Panc1 (cell line): ENCODE measurements at places on chromosomes 2 and 18.

DNA sequence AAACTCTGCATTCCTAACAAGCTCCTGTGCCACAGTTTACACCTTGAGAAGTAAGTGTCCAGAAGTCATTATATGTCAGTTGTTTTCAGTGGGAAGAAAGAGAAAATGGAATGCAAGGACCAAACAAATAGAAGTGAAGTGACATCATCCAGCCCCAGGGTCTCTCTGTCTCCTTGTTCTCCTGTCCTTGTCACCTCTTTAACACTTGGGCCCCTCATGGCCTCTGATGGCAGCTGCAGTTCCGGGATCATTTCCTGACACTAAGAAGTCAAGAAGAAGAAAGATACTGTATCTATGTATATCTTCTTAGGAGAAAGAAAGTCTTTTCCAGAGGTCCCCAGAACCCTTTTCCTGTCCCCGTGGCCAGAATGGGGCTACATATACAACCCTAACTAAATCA, 2.8 kb upstream of the CFAP221 start:
- no peak for DNase-seq

DNA sequence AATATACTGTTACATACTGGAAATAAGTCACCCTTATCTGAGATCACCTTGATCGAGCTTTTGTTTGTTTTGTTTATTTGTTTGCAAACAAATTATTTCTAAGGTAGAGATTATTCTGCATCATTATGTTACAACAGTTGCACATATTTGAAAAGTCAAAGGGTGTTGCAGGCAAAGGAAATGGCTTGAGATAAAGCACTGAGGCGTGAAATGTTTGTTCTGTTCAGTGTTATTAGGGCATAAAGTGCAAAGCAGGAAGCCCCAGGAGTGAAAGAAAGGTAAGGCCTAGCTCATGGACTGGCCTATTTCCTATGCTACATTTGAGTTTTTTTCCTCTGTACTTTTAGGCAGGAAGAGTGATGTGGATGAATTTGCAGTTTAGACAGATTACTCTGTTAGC, 1815.6 kb upstream of the LRRTM1 start:
- DNase-seq: no peak

GRCh38 chr18:37457341-37457740, 108.3 kb downstream of the CELF4 start:
- no peak for DNase-seq

GRCh38 chr2:242027676-242028450, 158.3 kb downstream of the RTP5 start:
- no peak for DNase-seq

DNA sequence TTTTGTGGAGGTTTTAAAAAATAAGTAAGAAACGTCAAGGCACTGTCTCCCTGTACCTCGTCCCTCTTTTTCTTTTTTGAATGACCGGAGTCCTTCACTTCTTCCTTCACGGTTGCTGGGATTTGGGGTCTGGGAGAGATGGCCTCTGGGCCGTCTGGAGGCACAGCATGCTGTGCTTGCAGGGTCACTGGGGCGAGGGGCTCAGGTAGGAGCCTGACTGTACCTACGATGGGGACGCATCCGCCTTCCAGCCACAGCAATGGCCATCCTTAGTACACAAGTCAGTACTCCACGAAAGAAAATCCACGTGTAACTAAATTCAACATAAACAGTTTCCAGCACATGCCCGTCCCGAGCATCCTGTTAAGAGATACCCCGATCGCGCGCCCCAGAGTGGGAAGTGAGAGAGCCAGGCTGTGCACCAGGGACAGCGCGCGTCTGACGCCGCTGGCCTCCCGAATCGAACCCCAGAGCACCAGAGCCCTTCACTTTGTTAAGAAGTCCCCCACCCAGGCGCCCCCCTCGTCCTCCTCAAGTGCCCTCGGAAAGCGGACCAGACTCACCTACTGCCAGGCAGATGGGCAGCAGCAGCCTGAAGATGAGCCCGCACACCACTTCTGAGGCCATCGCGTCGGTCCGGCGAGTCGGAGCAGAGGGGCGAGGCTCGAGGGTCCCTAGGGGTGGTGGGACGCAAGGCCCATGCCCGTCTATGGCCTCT, 1.2 kb downstream of the PIEZO2 start:
- no peak for DNase-seq

DNA sequence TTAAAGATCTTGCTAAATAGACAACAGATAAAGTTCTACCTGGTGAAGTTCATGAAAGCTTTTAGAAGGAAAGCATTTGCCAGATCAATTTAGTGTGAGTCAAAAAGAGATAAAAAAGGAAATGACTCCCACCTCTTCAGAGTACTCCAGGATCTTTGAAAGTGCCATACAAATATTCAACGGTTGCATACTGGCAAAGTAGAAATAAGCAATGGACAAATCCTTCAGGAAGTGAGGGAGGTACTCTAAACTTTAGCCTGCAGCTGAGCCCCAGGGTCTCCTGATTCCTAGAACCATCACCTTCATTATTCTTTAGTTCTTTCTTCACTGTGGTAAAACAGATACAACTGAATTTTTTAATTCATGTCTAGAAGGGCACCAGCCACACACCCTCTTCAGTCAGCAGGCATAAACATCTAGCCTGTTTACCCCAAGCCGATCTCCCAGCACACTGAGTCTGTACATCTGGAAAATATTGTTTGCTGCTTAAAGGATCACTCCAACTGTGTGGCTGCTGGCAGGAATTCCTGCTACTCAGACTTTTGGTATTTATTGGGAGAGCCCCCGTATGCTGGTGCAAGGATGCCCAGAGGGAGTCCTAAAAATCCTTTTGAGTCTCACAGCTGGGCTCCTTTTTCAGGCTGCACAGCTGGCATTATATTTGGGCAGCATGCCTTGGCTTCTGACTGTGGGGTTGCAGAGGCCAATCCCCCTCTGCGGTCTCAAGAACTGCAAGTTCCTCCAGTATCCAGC, 72.3 kb upstream of the SESTD1 start:
- DNase-seq: no peak

- DNase-seq: no peak
Measured at GRCh38 chr2:36485521-36485920, 112.4 kb downstream of the FEZ2 start.

GRCh38 chr2:3738454-3738853, 35.1 kb downstream of the DCDC2C start:
- no peak for DNase-seq

DNA sequence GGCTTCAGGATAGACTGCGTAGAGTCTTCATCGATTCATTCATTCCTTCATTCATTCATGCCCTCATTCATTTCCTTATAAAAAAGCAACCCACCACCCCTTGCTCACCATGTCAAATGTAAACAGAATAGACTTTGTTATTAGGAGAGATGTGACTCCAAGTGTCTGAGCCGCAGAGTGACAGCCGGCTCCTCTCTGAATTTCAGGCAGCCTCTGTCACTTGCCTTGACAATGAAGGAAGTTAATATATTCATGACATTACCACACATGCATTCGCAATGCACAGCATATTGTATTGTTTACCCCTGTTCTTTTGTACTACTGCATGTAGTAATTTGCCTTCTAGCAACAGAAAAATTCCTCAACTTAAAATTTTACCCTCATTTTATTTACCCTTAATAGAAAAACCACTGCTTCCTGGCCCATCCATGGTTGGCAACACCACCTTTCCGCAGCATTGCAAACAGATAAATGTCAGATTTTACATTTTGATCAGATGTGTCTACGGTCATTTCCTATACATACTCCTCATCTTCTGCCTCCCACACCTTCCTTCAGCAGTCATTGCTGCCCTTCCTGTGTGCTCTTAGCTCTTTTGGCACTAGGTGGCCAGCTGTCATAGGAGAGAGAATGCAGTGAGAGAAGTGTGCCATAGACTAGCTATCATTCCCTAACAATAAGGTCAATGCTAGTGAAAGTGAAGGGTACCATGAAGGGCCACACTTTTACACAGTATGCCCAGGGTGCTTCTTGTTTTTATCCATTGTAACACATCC, 1090.8 kb downstream of the BCL11A start:
- no peak for DNase-seq

GRCh38 chr2:173239644-173240043, 115.0 kb upstream of the CDCA7 start:
- no peak for DNase-seq

- no peak for DNase-seq
Measured at GRCh38 chr2:211756266-211756665, 782.3 kb downstream of the ERBB4 start.

GRCh38 chr2:17934721-17935120, 56.3 kb downstream of the KCNS3 start:
- no peak for DNase-seq

GRCh38 chr2:125559186-125559585, 1096.8 kb upstream of the GYPC start:
- no peak for DNase-seq

DNA sequence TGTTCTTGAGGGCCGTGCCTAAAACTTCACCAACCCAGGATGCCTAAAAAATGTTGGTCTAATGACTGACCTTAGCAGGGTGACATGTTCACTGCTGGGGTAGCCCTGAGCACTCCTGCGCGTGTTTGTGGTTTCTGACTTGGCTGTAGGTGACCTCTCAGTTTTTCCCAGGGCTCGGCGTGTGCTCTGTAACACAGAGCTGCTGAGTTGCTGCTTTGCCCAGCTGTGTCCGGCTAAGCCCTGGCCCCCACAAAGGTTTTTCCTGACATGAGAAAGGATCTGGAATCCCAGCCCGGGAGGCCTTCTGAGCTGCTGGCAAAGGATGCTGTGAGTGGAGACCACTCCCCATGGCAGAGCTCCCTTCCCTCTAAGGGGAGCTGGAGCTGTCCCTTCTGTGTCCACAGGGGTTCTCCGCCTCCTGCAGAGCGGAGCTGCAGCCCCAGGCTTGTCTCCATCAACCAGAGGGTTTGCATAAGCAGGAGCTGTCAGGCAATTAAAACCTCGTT, 52.7 kb downstream of the CRIM1 start:
- no peak for DNase-seq

DNA sequence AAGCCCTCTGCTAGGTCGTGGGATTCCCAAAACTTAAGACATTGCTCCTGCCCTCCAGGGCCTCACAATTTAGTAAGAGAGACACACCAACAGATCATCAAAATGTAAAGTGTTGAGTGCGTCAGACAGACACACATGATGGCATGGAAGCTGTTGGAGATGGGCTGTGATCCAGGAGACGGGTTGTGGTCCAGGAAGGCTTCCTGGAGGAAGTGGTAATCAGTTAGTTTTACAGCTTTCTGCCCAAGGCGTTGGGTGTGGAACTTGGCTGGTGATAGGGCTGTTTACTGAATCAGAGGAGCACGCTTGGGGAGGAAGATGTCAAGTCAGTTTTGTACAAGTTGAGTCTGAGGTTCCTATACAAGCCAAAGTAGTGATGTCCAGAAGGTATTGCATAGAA, 24.0 kb upstream of the GLI2 start:
- no peak for DNase-seq

DNA sequence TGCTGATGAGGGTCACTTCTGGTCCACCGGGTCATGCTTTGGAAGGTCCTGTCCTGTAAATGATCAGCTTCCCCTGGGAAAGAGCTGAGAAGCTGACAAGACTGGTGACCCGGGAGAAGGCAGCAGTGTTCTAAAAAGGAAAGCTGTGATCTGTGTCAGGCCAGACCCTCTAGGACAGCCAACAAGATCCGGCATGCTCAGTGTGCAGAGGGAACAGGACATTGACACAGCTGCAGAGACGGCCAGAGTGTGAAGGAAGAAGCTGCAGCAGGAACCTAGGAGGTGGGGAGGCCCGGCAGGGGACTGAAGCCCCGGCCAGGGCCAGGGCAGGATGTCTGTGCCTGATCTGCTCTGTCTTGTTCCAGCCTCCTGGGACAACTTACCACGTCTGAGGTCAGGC, 372.7 kb upstream of the ID2 start:
- DNase-seq: no peak

DNA sequence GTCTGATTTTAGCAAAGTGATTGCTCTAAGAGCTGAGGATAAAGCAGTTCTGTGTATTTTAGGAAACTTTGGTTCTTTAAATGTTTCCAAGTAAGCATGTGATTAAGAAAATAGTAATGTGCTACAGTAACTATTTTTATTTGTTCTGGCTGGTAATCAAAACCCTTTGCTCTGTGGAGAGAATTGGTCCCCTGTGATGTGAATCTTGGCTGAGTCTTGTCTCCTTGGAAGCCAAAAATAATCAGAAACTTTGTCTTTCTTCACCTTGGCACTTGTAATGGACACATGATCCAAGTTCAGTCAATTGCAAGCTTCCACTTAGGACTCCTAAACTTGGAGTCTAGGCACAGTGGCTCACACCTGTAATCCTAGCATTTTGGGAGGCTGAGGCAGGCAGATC, 422.7 kb upstream of the CDH20 start:
- no peak for DNase-seq

DNA sequence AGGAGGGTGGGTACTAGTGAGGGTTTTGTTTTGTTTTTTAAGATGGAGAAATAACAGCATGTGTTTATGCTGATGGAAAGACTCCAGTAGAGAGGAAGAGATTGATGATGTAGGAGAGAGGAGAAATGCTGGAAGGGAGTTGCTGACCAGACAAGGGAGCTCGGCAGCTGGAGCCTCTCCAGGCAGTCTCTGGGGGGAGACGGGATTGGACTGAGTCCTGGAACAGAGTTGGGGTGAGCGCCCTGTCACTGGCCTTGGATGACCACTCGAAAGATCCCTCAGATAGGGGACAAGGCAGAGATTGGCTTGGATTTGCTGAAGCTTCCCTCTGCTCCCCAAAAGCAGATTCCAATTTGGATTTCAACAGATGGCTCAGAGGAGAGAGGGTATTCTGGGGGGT, 197.7 kb downstream of the NAPG start:
- no peak for DNase-seq

DNA sequence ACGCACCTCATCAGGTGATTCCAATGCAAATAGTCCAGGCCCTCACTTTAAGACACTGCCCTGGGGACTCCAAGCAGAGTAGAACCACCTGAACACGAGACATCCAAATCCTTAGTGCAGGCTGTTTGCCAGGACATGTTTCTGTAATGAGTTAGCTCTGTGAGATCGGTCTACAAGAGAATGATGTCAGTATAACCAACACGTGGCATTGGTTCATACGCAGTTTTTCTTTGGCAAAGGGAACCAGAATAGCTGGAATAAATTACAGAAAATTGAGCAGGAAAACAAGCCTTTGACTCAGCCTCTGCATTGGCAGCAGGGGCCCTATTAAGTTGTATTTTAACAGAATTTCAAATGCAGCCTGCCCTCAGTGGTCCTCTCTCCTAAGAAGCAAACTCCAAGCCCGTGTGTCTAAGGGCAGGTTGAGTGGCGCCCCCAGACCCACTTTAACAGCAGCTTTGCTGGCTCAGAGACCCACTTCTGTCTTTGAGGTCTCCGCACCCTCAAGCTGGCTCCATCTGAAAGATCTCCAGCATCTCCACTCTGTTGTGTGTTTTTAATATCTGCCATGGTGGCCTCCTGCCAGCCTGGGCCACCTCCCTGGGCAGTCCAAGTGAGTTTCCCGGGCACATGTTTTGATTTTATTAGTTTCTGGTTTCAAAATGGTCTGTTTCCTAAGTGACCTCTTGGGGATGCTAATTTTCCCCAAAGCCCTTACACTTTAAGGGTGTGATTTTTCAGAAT, 61.3 kb downstream of the ALPK2 start:
- peak; percentile 28 for DNase-seq

DNA sequence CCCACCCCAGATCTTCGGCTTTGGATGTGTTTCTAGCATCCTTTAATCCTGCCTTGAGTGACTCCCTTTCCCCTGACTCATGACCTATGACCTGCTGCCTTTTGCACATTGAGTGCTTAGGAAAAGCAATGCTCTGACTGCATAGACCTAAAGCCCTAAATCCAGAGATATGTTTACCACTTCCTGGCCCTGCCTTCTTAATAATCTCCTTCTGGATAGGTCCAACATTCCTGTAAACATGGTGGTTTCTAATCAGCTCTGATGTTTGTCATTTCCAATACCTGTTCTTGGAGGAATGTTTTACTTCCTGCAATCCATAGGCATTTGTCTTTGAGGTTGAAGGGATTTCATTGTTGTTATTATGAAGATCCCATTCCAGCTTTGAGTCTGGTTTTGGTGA, 2.3 kb downstream of the SLC3A1 start:
- no peak for DNase-seq
